Keratinocyte (primary cell): ENCODE measurements at places on chromosomes 11 and 22. TPM values are rescaled to one million over a fixed set of nuclear protein-coding genes. Genes with fewer than 3 reads are reported as not detected.

- no peak for DNase-seq
Observed at GRCh38 chr11:78256962-78257361, 68.2 kb downstream of the USP35 start.

DNA sequence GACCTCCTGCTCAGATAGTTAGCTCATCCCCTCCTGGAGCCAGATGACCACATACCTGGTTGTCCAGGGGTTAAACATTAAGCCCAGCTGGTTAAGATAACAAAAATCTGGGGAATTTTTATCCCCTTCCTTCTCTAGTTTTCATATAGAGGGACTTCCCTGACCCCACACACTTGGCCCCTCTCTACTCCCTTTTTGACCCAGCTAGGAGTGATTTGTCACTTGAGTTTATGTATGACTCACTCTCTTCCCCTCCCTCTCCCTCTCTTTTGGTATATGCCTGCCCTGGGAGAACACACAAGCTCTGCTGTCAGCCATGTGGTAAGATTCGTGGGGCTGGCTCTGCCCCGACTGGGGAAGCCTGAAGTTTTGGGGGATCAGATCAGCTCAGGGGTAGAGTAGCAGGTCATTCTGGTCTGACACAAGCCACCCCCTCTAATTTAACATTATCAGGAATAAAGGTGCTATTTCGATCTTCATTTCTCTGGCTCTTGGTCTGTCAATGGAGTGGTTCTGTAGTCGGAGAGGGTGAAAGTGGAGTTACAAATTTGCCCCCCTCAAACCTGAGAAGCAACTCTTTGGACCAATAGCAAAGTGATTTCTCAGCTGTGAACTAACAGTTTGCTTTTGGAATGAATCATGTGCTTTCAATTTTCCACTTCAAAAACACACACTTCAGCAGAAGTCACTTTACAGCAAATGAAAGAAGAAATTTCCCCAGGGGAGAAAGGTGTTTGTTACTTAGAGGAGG lies 415.3 kb upstream of the CADM1 start:
- DNase-seq = no peak

LRRC4C gene
- polyA plus RNA-seq = not detected in 3 replicates

KCNK4 gene
- polyA plus RNA-seq = not detected in 3 replicates

MRGPRE gene
- polyA plus RNA-seq = not detected in 3 replicates

- peak; percentile 33 for DNase-seq
Observed at GRCh38 chr11:113675003-113675561, 31.0 kb downstream of the TMPRSS5 start.

DNA sequence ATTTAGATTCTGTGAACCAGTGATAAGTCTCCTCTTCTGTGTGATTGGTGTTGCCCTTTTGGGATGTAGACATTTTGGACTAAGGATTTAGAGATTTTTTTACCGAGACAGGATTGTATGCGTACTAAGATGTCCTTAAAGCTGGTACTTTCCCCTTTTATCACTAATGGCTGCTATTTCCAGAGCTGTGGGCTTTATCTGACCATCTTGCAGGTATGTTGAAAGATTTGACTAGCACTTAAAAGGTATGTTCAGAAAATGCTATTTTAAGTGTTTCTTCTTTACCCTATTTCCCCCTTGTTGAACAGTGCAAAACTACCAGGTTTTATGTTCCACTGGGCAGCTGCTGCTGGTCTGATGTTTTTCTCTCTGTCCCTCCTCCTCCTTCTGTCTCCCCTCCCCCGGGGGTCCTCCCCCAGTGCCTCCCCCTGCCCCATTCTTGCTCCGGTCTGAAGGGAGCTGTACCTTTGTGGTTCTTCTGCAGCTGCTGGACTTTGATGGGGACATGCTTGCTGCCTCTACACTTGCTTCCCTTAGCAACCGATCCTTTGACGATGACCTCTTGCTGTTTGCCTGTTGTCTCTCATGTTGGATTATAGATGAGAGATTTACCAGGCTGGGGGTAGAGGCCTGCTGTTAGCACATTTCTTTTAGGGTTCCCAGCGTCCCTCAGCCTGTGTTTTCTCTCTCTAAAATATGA lies 59.6 kb downstream of the ZNRF3 start:
- DNase-seq = no peak

DNA sequence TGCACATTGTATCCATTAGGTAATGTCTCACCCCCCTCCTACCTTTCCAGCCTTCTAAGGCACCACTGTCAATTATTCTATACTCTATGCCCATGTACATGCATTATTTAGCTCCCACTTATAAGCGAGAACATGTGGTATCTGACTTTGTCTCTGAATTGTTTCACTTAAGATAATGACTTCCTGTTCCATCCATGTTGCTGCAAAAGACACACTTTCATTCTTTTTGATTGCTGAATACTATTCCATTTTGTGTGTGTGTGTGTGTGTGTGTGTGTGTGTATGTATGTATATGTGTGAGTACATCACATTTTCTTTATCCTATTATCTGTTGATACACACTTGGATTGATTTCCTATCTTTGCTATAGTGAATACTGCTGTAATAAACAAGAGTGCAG lies 84.2 kb downstream of the PGR start:
- DNase-seq = no peak

DNA sequence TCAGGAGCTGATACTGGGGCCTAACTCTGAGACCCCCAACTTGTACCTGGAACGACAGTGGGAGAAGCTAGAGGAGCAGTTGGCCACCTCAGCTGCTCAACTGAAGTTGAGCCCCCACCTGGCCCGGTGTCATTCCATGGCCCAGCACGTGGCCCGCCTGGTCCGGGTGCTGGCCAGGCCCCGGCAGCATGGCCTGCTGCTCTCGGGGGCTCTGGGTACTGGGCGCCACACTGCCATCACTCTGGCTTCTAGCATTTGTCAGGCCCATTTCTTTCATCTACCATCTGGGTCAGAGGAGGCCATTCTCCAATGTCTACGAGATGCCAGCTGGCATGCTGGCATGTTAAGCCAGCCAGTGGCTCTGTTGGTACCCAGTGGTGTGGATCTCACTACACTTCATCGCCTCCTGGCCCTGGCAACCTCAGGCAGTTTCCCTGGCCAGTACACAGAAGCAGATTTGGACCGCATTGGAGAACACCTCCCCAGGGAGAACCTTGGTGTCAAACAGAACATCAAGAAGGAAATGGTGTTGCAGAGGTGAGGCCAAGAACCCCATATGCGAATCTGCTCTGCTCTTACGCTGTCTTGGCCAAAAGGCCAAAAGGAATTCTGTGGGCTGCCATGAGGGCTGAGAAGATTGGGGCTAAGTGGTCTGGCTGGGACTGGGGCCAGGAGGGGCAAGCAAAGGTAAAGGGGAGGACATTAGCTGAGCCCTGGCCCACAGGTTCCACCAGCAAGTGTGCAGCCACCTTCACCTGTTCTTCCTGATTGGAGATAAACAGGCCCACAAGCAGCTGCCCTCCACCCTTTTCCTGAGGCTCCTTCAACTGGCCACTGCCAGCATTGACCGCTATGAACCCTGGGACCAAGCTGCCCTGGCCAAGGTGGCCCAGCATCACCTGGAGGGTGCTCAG lies 45.4 kb downstream of the RRP8 start:
- DNase-seq = no peak

DNA sequence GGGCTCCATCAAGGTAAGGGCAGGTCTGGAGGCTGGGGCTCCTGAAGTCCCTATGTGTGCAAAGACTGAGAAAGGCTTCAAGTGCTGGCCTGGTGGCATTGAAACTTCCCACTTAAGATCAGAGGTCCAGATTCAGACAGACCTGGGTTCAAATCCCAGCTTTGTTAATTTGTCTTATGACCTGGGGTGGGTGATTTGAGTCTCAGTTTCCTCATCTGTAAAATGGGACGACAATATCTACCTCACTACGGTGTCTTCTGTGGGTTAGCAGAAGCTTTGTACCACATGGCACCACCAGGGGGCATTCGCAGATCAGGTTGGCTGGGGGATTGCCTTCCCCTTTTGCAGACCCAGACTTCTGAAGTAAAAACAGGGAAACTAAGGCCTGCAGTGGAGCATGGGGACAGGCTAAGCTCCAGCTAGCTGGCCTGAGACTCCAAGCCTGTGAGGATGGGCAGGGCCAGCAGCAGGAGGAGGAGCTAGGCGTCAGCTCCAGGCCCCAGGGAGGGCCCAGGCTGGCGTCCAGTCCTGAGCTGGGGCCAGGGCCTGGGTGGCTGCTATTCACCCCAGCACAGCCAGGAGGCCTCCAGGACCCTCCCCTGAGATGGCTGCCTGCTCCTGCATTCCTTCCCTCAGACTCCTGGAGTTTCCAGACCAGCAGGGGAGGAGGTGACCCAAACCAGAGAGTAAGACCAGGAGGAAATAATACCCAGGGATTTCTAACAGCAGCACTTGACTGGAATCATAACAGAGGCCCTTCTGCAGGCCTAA lies 1.5 kb downstream of the CASTOR1 start:
- DNase-seq = peak; percentile 84

DNA sequence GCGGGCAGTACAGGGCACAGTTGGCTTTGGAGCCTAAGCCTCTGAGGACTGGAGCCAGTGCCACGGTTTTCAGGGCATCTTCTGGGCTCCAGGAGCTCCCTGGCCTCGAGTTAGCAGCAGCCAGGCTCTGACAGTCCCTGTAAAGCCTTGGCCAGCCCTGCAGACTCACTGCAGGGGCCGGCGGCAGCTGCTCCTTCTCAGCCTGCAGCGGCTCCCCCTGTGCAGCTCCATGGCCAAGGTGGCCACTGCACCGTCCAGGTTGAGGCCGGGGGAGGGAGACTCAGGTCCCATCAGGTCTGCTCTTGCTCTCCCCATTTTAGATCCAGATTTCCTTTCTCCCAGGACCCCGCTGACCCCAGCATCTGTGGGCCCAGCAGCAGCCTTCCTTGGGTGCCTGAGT lies 1461.1 kb downstream of the BRD1 start:
- no peak for DNase-seq

- DNase-seq = no peak
Observed at GRCh38 chr22:37631448-37632173, 7.9 kb upstream of the SH3BP1 start.

OR51B5 gene
- not detected in 3 replicates for polyA plus RNA-seq
